ENCODE measurements at places on chromosomes 6 and 20.

DNA sequence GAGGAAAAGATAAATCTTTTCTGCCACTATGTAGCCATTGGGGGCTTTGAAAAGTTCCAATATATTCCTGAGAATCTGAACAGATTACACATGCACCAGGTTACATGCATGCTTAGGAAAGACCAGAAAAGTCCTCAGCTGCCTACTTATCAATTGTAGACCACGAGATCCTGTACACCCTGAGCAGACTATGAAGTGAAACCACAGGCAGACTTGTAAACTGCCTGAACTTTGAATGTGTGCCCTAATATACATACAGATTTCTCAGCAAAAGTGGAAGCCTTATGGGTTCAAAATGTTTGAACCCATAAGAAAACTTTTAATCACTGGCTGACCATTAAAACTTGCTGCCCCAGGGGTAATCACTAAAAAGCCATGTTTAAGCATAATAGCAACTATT is 273.5 kb upstream of the RUNX2 start:
- DNase-seq, result no peak

DNA sequence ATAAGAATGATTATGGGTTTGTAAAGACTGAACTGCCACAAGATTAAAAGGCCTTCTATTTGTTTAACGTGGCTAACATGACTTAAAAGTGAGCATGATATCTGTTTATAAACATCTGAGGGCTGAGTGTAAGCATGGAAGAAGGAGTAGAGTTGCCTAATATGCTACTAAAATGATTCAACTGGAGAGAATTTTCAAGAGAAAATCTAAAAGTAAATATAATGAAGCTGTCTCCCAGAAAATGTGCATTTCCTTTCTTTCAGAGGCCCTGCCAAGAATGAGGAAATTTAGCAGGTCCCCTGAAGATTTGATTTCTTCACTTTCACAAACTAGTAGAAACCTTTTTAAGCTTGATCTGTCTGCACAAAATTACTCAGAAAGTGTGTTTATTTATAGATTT is 4.2 kb upstream of the EYA4 start:
- no peak for DNase-seq

DNA sequence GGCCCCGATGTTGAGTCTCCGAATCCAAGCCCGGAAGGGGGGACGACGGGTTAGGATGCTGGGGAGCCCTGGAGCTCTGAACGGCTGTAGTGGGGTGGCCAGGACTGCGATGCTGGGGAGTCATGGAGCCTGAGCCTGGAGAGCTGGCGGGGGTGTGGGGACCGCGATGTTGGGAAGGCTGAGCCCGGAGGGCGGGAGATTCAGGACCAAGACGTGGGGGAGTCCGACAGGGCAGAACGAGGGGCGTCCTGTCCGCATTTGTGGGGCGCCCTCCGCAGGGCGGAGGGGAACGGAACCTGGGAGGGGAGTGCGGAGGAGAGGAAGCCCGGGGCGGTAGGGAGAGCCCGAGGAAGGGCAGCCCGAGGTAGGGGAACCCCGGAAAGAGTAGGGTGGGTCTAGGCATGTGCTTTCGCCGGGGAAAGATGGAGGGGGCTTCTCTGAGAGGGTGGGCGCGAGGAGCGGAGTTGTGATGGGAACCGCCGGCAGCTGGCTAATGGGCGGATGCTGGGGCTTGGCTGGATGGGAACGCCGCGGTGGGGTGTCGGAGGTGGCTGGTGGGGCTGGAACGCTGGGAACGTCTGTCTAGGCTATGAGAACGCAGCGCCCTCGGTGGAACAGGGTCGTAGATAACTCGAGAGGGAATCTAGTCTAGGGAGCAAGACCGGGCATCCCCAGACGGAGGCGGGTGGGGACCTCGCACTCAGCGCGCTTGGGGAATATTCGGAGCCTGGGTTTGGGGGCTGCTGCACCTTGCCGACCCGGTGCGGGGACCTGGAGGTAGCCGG is 684 bp downstream of the PAQR8 start:
- no peak for DNase-seq

GRCh38 chr20:51985013-51985415 is 182.7 kb upstream of the SALL4 start:
- DNase-seq, result no peak

DNA sequence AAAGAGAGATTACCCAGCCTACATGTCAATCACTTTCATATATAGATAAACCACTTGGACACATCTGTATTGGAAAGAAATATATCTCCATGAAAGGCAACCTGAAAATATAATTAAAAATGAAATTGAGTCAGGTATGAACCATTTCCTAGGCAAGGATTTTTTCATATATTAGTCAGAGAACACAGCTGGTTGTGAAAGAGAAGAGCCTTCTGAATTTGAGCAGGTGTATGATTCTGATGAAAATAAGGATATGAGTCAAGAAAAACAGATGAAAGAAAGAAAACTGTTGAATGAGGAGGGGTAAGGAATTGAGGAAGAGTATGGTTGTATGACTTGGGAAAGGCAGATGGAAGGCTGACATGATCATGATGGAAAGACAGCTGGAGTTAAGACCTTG is 441.1 kb downstream of the HAO1 start:
- DNase-seq, result no peak

GRCh38 chr20:52722926-52723688 is 249.1 kb upstream of the TSHZ2 start:
- no peak for DNase-seq

DNA sequence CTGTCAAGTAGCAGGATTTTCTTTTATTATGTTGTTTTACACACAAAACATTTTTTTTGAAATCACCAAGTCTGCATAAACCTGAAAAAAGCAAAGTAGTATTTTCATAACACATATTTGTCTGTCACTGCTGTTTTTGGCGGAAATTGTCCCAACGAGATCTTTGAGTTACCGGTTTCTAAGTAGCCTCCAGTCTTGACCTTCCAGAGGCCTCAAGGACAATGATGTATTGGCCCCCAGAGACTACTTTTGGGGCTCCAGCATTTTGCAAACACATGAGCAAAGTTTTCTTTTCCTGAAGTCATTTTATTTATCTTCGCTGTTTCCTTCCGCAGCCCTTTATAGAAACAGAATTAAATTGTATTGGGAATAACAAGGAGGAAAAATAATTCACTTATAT is 862.6 kb downstream of the KIF16B start:
- no peak for DNase-seq

All from activated CD4-positive, alpha-beta T cell treated with anti-CD3 and anti-CD28 coated beads, Interleukin-2, amount 50 U/mL, for 24 hours (primary cell).